NCI-H446 treated with DMSO at 0.1 percent for 48 hours (cell line): ENCODE measurements at places on chromosomes 7 and 10.

DNA sequence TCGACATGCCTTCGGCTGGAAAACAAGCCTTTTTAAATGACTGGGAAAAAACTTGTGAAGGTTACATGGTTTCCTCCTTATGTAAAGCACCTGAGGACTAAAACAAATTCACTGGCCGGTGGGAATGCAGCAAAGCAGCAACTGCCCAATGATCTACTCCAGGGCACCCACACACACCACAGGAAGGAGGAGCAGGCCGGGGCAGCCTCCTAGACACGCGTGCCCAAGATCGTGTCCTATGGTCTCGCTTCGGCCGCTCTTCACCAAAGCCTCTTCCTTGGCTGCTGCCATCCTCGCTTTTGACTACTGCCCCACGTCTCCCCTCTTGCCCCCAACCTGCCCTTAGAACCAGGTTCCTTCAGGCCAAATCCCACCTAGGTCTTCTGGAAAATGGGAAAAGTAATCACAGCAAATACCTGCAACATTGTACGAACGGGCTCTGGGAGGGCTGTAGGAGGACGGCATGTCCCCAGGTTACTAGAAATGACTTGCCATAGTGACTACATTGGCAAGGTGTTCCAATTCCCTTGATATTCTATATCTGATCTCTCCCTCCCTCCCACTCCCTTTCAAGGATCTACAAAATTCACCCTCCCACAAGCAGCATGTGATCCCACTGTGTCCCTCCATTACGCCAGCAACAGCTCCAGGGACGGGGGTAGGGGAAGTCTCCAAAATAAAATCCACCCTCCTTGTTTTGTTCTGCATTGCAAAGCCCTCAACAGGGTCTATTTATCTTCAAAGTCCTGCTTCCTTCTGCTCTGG lies 84.9 kb downstream of the RNF216 start:
- DNase-seq: no peak

DNA sequence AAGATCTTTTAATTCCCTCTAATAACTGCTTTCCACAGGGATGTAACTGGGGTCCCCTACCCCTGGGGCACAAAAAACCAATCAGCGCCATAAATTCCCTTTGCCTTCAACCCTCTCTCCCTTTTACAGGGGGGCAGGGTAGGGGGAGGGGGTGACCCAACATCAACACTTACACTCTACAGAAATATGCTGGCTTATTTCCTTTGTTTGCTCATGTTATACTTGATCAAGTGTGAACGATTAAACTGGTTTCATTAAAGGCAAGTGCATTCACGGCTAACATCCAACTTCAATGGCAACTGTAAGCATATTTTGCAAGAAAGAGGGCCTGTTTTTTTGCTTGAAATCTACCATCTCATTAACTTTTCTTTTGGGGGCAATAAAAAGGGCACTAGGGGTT lies 2.9 kb downstream of the CTBP2 start:
- DNase-seq: no peak

GRCh38 chr7:65992526-65992925 lies 10.5 kb upstream of the GUSB start:
- DNase-seq: no peak

- DNase-seq: no peak
These were observed 258.6 kb downstream of the CXCL12 start for GRCh38 chr10:44126291-44126717.

GRCh38 chr7:105277341-105277740 lies 111.4 kb downstream of the SRPK2 start:
- no peak for DNase-seq

DNA sequence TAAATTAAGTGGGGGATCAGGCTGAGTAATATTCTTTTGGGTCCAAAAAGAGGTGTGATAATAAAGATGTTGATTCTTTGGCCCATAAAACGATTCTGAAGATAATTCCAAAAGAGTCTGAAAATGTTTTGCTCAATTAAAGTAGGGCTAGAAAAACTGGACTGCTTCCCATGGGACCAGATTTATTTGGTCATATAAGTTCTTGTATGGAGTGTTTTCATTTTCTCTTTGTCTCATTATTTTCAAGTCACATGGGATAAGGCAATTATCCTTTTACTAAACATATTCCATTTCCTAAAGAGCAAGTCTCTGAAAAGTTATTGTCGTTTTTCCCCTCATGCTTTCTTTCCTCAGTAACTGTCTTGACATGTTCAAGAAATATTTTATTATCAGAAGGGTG lies 41.5 kb downstream of the CDK6 start:
- no peak for DNase-seq

GRCh38 chr7:144415858-144416257 lies 12.4 kb upstream of the NOBOX start:
- DNase-seq: no peak
